ENCODE measurements at places on chromosomes 1 and 21.

- DNase-seq: no peak
Observed at GRCh38 chr1:162701286-162701685, 69.0 kb downstream of the DDR2 start.

DNA sequence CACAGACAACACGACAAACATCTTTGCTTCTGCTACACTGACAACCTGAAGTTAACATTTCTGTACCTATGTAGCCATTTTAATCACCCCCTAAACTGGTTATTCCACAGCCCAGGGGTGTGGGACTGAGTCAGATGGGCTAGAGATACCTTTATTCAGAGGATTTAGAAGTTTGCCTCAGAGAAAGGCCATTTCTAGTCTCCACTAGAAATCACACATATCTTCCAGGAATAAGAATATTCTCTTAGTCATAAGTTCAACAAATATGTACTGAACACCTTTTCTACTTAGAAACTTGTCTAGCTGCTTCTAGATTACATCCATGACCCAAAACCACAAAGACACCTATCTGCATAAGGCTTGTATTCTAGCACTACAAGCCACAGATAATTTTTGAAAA, 38.8 kb downstream of the ERG start:
- no peak for DNase-seq

DNA sequence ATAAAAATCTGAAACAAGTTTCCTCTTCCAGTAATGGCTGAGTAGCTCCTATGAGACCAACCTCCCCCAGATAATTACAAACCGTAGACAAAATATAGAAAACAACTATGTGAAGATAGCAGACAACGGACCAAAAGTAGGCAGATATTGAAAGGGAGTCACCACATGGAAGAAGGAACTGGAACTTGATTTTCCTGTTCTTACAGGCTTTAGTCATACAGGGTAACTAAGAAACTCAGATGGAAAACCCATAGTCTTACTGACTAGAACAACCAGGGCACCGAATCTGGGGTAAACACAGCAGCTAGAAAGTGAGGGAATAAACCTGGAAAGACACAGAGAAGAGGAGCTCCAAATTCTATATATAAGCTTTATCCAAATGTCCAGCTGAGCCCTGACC, 26.0 kb downstream of the LMX1A start:
- DNase-seq: no peak

GRCh38 chr1:179012038-179012437, 13.7 kb upstream of the FAM20B start:
- no peak for DNase-seq

GRCh38 chr1:56057466-56058405, 521.6 kb downstream of the PLPP3 start:
- DNase-seq: no peak

- no peak for DNase-seq
Observed at GRCh38 chr1:55604749-55605148, 389.6 kb upstream of the USP24 start.

DNA sequence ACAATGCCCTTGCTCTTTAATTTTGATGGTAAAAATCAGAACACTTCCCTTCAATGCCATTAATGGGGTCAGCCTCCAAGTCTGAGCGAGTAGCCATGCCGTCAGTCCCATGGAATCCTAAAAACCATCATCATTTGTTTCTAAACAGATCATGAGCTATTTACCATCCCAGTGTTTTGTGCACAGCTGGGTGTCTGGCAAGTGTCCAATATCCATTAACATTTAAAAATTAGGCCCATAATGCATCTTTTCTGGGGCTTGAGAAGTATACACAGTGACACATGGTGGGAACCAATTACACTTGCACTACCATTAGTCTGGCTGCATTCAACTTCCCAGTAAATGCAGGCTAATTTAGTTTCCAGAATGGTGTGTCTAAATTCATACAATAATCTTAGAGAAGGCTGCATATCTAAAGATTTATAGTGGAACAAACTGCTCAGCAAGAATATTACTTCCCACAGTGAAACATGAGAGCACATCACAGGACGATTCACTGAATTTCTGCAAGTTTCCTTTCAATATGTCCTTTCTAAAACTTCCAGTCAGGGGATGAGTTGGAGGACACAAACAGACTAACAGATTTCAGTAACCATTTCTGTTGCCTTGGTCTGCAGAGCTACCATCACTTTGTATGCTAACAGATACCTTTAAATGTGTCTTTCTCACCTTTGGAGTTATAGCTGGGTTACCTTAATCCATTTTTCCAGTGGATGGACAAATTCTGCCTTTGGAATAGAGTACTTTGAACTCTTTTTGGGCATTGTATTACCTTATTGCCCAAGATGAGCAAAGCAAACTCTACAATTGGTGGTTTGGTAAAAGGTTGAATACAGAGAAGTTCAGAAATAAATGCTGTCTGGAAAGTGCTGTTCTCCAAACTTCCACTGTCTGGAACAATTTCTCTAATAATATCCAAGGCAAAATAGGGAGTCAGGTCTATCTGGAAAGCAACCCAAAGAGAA, 258.0 kb downstream of the PTBP2 start:
- DNase-seq: no peak

GRCh38 chr1:182095946-182096345, 34.4 kb upstream of the ZNF648 start:
- DNase-seq: no peak

- no peak for DNase-seq
Observed at GRCh38 chr21:26167593-26167992, 3.0 kb downstream of the APP start.

- no peak for DNase-seq
Observed at GRCh38 chr1:111422546-111423391, 4.8 kb downstream of the OVGP1 start.

- peak; percentile 4 for DNase-seq
Observed at GRCh38 chr1:58874757-58875755, 91.2 kb upstream of the JUN start.

DNA sequence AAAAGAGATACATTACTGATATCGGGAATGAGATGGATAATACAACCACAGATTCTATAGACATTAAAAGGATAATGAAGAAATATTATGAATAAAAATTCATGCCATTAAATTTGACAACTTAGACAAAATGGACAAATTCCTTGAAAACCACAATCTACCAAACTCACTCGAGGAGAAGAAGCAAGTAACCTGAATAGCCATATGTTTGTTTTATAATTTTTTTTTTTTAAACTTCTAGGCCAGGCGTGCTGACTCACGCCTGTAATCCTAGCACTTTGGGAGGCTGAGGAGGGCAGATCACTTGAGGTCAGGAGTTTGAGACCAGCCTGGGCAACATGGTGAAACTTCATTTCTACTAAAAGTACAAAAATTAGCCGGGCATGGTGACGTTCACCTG, 327.9 kb downstream of the VAV3 start:
- DNase-seq: no peak
